ENCODE measurements at places on chromosomes 4 and X.
A peak's percentile ranks its signal among the peaks of the same experiment; 100 is the strongest.

GRCh38 chr4:15078682-15079642 is 76.7 kb downstream of the CPEB2 start:
- no peak for DNase-seq

- DNase-seq, result peak; percentile 6
These were observed at the start of gene TLR6 for GRCh38 chr4:38856524-38857337. TLR6 (minus strand) TSS chr4:38856817; CDS start chr4:38829473, 27,344 bp downstream.

DNA sequence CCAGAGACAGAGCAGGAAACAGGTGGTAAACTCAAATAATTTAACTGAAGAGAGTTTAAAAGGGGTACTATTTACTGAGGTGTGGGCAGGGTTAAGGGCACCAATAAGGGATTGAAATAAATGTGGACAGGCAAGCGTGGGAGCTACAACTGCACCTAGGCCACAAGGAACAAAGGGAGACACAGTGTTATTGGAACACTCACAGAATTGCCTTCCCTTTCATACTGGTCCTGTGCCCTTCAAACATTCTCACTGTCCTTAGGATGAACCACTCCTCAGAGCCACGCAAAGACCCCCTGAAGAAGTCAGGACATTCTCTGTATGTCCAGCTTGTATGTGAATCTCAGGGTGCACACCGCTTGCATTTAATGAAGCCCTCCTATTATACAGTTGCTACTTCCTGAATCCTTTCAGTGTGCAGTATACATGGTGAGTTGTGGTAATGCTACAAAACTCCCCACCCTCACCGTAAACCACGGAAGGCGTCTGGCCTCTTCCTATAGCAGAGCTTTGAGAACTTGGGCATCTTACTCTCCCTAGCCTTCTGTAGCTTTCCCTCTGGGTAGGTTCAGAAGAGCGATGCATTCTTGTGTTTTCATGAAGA is 9.6 kb upstream of the MRPL1 start:
- no peak for DNase-seq

GRCh38 chr4:9996319-9997110 is 24.8 kb downstream of the SLC2A9 start:
- DNase-seq, result no peak

DNA sequence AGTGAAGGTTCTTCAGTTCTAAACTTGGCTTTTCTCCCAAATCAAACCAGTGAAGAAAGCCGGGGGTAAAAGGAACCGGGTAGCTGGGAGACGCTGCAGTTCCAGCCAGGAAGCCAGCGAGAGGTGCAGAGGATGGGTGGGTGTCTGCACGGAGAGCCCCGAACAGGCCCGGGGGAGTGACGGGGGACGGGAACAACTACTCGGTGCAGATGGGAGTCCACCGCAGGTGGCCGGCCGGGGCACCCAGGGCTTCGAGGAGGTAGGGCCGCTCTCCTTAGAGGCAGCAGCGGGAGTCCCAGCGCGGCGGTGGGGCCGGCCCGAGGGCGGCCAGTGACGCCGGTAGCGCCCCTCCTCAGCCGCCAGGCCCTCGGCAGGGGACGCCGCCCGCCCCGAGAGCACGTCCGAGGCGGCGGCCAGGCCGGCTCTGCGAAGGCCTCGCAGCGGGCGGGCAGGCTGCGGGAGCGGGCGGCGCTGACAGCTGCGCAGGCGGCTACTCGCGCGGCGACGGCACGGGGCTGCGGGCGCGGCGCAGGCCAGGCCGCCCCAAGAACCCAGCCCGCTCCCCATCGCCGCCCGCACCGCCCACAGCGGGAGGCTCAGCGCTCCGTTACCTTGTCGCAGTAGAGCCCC is 449 bp downstream of the FBXL5 start:
- DNase-seq, result no peak

GRCh38 chr4:3384771-3385710 is 56.7 kb upstream of the HGFAC start:
- no peak for DNase-seq

- DNase-seq, result no peak
These were observed 8.7 kb upstream of the PDHA2 start for GRCh38 chr4:95831166-95831565.

GRCh38 chr4:144183165-144183564 is 42.6 kb upstream of the GYPA start:
- no peak for DNase-seq

DNA sequence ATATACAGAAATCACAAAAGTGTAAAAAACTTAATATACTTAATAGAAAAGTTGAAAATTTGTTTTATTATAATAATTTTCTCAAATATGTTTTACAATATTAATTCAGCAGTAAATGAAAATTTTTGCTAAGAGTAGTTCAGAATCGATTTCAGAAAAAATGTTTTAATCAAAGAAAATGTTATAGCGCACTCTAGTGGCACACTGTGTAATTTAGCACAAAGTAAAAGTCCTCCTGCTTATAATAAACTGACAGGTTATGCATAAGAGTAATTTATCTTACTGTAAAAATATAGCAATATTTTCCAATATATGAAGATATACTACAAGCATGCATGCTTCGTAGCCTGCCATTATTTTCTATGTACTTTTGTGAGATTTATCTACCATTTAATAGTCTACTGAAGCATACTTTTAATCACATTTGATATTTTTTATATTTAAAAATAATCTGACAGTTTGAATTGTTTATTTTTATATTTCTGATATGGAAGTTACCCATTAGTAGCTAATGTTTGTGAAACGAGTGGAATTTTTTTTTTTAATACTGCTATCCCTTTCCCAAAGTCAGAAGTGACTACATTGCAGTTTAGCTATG is 217.9 kb upstream of the KLHL4 start:
- DNase-seq, result no peak

DNA sequence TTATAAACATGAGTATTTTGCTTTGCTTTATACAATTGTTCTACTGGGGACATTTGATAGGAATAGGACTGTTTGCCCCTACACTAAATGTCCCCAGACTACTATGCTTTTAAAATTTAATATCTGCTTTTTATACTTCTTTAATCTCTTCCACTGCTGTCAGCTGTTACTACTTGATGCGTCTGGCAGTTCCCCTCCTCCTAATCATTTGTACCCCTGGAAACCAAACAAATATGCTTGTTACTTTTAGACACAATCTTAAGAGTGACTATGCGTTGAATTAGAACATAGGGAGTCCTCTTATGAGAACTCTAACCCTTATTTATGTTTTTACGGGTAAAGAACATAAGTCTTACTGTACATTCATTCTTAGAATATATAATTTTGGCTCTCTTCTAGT is 145.7 kb downstream of the EDA start:
- no peak for DNase-seq

DNA sequence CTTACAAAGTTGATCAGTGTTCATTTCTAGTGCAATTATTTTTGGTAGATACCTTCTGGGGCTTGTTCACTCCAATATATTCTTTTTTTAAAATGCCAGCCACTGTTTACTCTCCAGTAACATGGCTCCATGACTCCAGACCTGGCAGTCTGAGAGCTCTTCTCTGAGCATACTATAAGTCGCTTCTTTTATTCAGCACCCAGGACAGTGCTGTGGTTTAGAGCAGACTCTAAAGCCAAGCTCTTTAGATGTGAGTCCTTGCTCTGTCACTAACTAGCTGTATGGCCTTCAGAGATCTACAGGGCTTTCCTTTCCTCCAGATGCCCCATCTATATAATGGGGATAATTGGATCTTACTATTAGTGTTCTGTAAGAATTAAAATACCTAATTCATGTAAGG is 200.2 kb upstream of the FAM241A start:
- no peak for DNase-seq

DNA sequence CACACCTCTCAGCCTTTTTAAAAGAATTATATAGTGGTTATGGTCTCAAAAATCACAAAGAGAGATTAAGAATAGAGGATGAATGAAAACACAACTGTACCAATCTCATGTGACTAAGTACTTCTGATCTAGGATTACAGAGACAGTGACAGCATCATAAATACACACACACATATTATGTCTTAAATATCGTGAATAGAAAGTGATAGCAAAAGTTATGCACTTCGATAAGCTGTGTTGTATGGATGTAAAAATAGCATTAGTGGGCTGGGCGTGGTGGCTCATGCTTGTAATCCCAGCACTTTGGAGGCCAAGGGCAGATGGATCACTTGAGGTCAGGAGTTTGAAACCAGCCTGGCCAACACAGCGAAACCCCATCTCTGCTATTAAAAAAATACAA is 25.0 kb downstream of the GYPA start:
- DNase-seq, result no peak

- DNase-seq, result no peak
These were observed 76.6 kb downstream of the F11 start for GRCh38 chr4:186342582-186342981.

GRCh38 chr4:931194-931959 is 739 bp downstream of the GAK start:
- DNase-seq, result no peak

- no peak for DNase-seq
These were observed 26.9 kb upstream of the BEX4 start for GRCh38 chrX:103187953-103188475.

GRCh38 chrX:141904262-141904661 is 568 bp downstream of the MAGEC1 start:
- no peak for DNase-seq

- no peak for DNase-seq
These were observed 65.6 kb downstream of the ATXN3L start for GRCh38 chrX:13254076-13254785.

DNA sequence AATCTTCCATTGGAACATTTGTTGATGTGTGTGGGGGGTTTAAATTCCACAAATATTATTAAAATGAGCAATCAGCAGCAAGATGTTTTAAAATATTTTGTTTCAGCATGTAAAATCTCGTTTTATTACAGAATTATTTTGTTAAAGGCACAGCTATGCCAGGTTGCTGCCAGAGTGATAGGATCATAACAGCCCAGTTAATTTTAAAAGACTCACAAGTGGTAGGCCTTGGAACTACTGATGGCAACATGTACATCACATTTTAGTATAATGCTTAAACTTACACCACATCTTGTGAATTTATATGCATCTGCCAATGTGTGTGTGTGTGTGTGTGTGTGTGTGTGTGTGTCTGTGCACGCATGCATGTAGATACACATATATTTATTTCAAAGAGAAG is 97.8 kb upstream of the SPRY1 start:
- no peak for DNase-seq

GRCh38 chrX:19303256-19303880 is 40.4 kb upstream of the PDHA1 start:
- peak; percentile 8 for DNase-seq

- DNase-seq, result no peak
These were observed 738.0 kb upstream of the PITX2 start for GRCh38 chr4:111360906-111361305.

DNA sequence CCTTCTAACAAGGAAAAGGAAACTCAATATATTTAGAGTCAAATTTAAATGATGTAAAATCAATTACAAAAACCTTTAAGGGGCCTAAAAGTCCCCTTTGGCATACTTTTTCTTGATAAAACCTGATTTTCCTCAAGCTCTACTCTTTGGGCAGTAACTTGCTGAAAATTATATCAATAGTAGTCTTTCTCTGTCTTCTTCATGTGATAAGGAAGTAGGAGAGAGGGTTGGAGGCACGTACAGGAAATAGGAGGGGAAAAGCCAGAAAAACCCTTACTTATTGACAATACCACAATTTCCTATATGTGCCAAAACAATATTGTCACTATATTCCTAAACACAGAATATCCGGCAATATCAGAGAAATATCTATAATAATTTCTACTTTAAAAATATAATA is 9.6 kb downstream of the RHOH start:
- no peak for DNase-seq

GRCh38 chrX:30900227-30900626 is 11.2 kb upstream of the TAB3 start:
- no peak for DNase-seq

DNA sequence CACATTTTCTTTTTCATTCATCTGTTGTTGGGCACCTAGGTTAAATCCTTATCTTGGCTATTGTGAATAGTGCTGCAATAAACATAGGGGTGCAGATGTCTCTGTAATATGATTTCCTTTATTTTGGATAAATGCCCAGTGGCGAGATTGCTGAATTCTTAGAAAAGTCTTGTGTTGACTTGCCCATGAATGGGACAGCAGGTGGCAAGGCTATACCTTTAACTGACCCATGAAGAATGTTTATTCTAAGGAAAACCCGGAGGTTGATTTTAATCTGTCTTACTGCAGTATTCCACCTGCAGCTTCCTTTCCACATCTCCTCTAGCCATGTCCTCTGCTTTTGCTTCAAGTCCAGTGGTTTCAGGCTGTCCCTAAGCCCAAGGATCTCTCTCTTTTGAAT is 220.6 kb downstream of the SNCA start:
- no peak for DNase-seq

GRCh38 chr4:103397541-103397940 is 199.4 kb upstream of the CENPE start:
- DNase-seq, result no peak

DNA sequence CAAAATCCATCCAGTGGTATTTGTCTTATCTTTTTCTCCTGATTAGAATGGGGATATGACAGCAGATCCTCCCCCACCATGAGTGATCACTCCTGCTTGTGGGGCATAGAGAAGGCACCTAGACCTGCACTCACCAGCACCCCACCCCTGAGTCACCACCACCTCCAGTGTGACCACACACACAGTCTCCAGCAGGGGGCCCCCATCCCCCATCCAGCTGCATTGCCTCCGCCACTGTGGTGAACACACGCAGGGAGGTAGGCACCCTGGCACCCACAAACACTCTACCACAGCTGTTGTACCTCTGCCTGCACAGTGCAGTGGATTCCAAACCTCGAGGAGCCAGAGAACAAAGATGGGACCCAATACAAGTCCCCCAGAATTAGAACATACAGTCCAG is 9.0 kb upstream of the MAGEA8 start:
- DNase-seq, result no peak

- DNase-seq, result no peak
These were observed 9.8 kb downstream of the AKAP17A start for GRCh38 chrX:1601051-1601767.

DNA sequence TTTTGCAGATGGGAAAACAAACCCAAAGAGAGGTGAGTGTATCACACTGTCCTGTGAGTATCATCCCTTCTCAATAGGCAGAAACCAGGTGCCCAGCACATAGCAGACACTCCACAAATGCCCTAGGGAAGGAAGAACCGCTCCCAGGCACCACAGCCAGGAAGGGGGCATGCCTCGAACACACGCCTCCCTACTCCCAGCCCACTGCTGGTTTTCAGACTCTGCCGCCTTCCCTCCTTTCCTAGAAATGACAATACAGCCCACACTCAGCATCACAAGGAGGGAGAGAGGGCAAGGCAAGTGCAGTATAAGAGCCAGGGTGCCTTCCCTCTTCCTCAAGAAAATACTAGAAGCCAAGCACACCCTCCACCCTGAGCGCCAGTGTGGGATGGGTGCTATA is 16.2 kb downstream of the JAKMIP1 start:
- no peak for DNase-seq

- DNase-seq, result no peak
These were observed 703.5 kb downstream of the RPA4 start for GRCh38 chrX:97587171-97587570.
